IPS-NIHi11 (cell line): ENCODE measurements at places on chromosomes 2 and 18.

GRCh38 chr2:176126929-176127773 is 2.4 kb upstream of the HOXD8 start:
- DNase-seq, result peak; percentile 28

GRCh38 chr2:208033701-208034502 is 8.6 kb upstream of the PLEKHM3 start:
- DNase-seq, result peak; percentile 55

GRCh38 chr18:28398471-28398870 is 221.5 kb upstream of the CDH2 start:
- no peak for DNase-seq

GRCh38 chr2:201950606-201951005 is 83.0 kb upstream of the FZD7 start:
- no peak for DNase-seq

DNA sequence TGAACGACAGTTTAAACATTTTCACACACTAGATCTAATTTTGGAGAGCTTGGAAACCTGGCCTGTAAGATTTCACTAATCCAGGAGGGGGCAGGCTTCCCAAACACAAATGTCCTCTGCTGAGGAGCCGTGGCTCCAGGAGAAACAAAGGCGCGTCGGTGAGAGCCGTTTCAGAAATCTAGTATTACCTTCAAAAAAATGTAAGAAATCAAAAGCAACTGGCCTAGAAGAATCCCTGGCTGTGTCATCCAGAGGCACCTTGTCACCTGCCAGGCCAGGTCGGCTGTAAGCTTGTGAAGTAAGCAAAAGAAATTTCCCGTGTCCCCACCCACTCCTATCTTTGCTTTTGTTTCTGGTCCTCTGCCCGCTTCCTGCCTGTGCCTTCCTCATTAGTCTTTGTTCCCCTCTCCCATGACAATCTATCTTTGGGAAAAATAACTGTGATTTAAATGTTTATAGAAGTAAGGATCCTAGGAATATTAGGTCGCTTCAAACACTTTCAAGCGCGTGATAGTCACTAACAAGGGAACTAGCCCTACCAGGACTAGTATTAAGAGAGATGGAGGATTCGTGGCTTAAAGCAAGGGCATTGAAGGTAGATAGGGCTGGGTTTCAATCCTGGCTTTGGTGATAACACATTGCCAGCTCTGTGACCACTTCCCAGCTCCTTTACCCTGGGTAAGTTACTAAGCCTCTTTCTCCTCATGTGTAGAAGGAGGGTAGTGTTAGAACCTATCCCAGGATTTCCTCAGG is 99.5 kb upstream of the STK39 start:
- DNase-seq, result peak; percentile 75

GRCh38 chr2:27664154-27664574 is 475 bp downstream of the SLC4A1AP start:
- no peak for DNase-seq

- no peak for DNase-seq
Measured at GRCh38 chr18:34710458-34710914, 388 bp downstream of the DTNA start.

DNA sequence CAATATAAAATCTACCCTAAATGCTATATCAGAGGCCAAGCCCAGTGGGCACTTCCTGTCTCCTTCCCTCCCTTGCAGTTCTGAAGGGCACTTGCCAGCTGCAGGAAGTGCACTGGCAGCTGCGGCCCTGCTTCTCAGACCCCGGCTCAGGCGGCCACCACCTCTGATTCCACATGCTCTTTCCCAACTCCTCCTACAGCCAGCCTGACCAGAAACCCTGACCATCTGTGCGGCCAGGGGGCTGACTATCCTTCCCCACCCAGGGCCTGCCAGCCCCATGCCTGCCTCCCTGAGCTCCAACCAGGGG is 88.6 kb downstream of the ZBTB7C start:
- DNase-seq, result no peak

GRCh38 chr2:210654091-210654490 is 97.7 kb downstream of the CPS1 start:
- DNase-seq, result no peak

DNA sequence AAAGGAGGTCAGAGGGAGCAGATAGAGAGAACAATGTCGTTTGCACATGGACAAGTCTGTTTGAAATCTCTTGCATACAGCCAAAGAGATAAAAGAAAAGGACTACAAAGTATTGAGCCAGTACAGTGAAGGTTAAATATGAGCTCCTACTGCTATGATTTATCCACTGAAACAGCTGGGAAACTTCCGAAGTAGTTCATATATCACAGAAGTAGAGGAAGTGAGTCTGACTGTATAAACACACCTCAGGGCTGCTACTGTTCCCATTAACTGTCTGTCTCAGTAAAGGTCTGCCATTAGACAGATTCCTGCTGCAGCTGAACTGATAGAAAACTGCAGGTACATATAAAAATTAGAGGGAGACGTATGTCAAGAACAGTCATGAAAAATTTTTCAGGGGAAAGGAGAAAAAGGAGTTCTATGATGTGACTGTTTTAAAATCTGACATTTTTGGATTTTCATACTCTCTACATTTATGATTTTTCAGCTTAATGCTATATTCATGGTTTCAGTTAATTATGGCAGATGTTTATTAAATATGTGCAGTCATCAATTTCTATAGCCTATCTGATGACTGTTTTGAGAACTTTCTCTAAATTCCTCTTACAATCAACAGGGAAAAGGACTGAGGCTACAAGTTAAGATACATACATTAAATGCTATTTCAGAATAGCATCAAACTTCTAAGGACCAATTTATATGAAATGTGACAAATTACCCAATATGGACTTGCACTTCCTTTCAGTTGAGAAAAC is 364.7 kb downstream of the ERBB4 start:
- DNase-seq, result no peak

DNA sequence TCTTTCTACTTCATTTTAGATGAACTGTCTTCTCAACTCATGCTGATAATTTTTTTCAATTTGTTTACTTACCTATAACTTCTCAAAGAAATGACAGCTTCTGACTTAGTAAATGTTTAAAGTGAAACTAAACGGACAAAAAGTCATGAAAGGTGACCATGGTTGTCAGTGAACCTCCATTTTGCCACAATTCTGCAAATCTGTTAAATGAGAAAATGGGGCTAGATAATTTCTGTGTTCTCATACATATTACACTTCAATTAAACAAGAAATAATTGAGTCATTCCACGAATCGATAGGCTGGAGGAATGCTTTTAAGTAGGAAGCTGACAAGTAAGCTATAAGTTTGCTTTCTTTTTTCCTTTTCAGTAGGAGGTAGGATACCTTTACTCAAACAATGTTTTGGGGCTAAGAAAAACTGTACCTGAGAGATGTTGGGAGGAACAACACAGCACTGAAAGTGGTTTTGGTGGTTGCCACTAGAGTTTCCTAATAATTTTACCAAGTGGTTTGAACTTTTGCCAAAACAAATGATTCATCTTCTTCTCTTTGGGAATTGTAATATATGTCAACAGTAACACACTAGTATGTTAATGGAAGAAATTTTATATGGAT is 17.1 kb downstream of the DYNAP start:
- DNase-seq, result no peak

GRCh38 chr2:1848599-1848995 is 104.3 kb upstream of the PXDN start:
- DNase-seq, result no peak

DNA sequence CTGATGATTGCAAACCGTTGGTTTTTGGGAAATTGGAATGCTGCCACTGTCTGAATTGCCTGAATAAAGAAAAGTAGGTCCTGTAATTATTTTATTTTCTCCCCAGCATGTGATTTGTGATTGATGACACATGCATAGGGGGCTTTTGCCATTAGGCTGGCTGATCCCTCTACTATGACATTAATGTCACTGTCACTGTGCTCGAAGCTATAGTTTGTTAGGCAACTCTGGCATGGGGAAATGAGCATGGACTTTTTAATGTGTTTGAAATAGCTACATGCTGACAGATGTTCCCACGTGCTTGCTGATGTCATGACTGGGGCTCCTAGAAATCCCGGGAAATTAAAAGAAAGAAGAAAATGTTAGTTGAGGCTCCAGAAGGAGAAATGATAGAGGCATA is 99.1 kb downstream of the HRH4 start:
- no peak for DNase-seq

DNA sequence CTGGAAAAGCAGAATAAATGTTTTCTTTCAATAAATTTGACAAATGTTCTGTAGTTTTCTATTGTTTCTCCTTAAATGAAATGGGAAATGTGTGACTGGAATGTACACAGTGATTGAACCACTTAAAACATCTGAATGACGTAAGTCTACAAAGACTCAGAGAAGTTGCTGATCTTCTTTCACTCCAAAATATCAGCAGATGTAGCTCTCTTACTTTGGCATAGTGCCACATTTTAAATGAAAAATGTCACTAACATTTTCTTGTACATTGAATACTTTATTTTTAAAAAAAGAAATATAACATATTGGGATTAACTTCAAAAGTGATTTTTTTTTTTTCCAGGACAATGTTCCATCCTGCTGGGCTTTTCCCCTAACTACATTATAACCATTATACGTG is 565.6 kb downstream of the TMEM182 start:
- no peak for DNase-seq

DNA sequence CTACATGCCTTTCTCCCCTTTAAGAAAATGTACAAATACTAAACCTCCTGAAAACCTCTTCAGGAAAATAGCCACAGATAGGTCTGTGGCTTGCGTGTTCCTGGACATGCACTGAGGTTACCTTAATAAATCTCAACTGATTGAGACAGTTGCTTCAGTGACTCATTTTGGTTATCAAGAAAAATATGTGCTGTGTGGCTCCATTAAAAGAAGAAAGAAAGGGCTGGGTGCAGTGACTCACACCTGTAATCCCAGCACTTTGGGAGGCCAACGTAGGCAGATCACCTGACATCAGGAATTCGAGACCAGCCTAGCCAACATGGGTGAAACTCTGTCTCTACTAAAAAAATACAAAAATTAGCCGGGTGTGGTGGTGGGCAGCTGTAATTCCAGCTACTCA is 27.1 kb downstream of the CREG2 start:
- DNase-seq, result no peak

DNA sequence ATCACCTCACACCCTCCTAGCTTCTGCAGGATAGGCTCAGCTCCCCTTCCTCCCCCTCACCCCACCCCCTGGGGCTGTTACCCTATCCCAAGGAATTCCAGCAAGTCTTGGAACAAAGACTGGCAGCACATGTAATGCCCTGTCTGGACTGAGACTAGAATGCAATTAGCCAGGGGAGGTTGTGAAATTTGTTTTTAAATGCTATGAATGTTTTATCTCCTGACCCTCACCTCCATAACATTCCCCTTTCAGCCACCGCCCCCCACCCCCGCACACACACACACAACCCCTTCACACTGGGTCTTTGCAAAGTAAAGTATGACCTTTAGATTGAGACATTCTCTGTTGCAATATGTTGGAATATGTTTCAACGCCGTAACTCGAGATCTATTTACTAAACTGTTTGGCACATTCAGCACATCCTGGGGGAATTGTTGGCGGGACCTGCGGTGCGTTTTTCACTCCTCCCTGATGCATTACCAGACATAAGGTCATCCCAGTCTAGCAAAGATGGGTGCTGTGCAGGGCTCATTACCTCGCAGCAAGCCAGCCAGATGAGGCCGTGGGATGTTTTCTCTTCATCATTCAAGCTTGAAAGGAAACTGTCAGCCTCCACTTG is 290.7 kb upstream of the SLC14A2 start:
- peak; percentile 67 for DNase-seq

DNA sequence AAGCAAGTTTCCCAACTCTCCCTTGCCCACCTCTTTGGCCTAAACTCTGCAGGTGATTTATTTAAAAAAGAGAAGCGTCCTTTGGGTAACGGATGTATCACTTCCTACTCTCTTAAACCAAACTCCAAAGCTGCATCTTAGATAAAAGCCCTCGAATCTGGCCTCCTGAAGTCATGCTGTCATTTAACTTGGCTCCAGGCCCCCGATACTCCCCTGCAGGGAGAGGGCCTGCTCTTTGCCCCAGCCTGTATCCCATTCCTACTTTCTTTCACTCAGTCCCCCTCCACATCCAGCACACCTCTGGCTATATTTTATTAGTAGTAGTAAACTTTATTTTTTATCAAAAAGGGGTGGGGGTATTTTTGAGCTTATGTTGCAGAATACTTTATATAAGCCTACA is 19.0 kb downstream of the TEKT4 start:
- DNase-seq, result no peak

DNA sequence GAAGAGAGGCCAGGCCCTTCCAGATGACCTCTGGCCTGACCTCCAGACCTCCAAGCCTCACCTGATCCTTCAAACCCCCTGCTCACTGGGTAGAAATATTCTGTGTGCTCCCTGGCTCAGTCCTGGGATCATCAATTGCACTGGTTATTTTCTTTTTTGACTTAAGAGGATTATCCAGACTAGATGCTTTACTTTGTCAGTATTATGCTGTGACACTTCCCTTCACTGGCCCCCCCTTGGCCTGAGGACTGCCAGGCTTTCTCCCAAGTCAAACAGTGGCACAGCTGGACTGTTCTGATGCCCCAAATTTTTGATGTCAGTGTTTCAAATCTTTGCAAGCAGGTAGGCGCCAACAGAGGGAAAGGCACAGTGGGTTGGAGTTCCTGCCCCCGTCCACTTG is 156.3 kb upstream of the SKOR2 start:
- DNase-seq, result no peak

DNA sequence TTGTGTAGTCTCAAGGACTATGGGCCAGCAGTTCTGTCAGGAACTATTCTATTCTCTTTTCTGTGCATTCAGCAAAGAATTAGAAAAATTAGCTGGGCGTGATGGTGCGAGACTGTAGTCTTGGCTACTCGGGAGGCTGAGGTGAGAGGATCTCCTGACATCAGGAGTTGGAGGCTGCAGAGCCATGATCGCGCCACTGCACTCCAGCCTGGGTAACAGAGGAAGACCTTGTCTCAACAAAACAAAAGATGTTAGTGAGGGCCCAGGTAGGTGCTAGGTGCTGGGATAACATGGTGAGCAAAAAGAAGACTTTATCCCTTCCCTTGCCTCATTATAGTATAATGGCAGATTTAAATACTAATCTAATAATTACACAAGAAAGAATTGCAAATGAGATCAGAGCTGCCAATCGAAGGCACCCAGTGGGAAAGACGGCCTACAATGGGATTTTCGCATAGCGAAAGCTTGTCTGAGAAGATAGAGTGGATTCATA is 447 bp upstream of the MRPL19 start:
- DNase-seq, result no peak
